Stimulated activated CD4-positive, alpha-beta T cell treated with anti-CD3 and anti-CD28 coated beads, Interleukin-4, amount 100 ng/mL, for 48 hours (primary cell): ENCODE measurements at places on chromosomes 6 and 20.

DNA sequence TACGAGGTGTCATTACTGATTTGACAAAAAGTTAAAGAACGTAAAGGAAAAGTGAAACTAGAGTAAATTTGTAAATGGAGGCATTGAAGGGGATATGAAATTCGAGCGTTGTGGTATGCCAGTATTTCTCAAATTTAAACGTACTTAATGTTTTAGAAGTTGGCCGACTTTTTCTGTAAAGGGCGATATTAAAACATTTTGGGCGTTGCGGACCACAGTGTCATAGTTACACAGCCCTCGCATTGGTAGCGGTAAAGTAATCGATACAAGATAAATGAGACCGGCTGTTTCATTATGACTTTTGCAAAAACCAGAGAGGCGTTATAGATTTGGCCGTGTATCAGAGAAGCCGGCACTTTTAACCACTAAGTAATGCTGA, 39.6 kb downstream of the OR2B2 start:
- DNase-seq = no peak

- DNase-seq = no peak
Observed at GRCh38 chr6:36692861-36693702, 4.5 kb upstream of the RAB44 start.

GRCh38 chr6:159059885-159060506, 15.2 kb upstream of the TAGAP start:
- no peak for DNase-seq

DNA sequence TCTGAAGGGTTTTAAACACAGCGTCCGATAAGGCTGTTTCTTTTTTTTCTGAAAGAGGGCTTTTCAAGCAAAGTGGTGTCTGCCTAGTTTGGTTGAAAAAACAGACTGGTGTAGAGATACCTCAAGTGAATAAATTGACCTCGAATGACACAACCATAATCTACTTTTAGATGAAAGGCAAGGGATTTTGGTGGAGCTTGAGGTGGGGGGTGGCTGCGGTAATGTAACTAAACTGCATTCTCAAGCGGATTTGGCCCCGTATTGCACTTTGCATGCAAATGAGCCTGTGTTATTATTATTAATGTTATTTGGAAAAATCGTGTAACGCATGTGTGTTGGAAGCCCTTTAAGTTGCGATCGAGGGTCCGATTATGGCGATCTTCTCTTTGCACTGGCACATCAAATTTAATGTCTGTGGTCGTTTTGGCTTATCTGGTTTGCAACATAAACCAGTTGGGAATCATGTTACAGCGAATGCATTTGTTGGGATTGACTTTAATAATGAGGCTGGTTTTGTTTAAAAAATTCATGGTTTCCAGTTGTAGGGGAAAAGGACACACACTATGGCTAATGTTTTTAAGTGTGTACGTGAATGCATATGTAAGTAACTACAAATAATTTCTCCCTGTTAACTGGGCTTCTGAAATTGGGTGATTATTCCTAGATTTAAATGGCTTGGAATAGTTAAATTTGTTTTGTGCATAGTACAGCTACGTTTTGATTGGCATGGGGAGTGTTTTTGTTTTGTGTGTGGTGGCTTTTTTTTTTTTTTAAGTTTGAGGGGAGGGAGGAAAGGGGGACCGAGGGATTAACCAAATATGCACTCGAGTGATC, 1.0 kb downstream of the JARID2 start:
- no peak for DNase-seq

- peak; percentile 80 for DNase-seq
Observed at GRCh38 chr6:501891-502601, 110.5 kb downstream of the IRF4 start.

DNA sequence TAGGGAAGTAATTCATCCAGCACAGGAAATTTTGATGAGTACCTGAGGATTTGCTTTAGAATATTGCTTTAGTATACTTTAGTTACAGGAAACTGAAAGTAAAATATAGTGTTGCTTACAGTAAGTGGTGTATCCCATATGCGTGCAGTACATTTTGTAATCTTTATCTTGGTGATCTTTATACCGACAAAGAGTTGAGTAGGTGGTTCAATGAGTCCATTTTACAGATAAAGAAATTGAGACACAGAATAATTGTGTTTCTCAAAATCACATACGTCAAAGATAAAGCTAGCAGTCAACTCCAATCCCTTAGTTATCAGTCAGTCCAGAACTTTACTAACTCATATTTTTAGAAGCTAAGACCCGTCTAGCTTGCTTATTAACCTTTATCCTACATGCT, 65.8 kb upstream of the E2F3 start:
- no peak for DNase-seq

DNA sequence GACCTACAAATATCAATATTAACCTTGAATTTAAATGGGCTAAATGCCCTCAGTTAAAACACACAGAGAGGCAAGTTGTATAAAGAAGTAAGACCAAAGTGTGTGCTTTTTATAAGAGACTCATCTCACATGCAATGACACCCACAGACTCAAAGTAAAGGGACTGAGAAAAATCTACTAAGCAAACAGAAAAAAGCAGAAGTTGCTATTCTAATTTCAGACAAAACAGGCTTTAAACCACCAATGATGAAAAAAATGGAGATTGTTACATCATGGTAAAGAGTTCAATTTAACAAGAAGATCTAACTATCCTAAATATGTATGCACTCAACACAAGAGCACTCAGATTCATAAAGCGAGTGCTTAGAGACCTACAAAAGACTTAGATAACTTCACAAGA, 741.9 kb upstream of the MARCKS start:
- DNase-seq = no peak
